ENCODE measurements at places on chromosomes 3 and 15. TPM values are rescaled to one million over a fixed set of nuclear protein-coding genes. Genes with fewer than 3 reads are reported as not detected.

LRTM1 gene
- not detected for total RNA-seq

DMXL2 gene
- total RNA-seq, result 8.3 TPM

GOLGA8N gene
- total RNA-seq, result 0.34 TPM

TMCO5A gene
- not detected for total RNA-seq

LRRIQ4 gene
- total RNA-seq, result not detected

DTWD1 gene
- 9.9 TPM for total RNA-seq

CHP1 gene
- total RNA-seq, result 82.7 TPM

CCR8 gene
- total RNA-seq, result not detected

SLC22A14 gene
- total RNA-seq, result not detected

PTH1R gene
- total RNA-seq, result not detected

RGMA gene
- not detected for total RNA-seq

GUCA1C gene
- total RNA-seq, result not detected

IGSF10 gene
- not detected for total RNA-seq

KBTBD8 gene
- 4.0 TPM for total RNA-seq

CA12 gene
- total RNA-seq, result 0.33 TPM

RBSN gene
- 12.9 TPM for total RNA-seq

LRRC31 gene
- total RNA-seq, result not detected

DNAH12 gene
- under 0.01 TPM for total RNA-seq

PIK3CA gene
- total RNA-seq, result 14.8 TPM

Data from mammary microvascular endothelial cell (primary cell).